ENCODE measurements at places on chromosomes 11 and 22.

DNA sequence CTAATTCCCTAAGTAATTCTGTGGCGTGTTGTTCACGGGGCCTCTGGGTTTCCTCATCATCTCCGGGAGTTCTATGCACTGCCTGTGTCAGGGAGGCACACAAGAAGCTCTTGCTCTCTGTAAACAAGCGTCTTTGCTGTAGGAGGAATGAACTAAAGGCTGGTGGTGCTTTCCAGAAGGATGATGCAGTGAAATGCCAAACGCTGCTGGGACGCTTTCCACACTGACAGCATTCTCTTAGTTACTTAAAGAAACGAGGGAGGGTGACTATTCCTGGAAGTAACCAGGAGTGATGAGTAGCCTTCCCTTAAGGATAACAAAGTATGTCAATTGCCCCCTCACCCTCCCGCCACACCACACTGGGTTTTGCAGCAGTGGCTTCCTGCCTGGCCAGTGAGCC lies 38.5 kb upstream of the NUP50 start:
- no peak overlapping the region for H3K27ac ChIP-seq
- no peaks in the 10 kb centered on the region for H3K4me1 ChIP-seq
- no peak overlapping the region for H3K4me3 ChIP-seq
- no peaks in the 10 kb centered on the region for H3K36me3 ChIP-seq
- no peak for DNase-seq
- peaks cover 3% of the 10 kb centered on the region for H3K27me3 ChIP-seq

- no peak overlapping the region for H3K4me3 ChIP-seq
- no peak for DNase-seq
- no peak overlapping the region for H3K27ac ChIP-seq
- peaks cover 5% of the 10 kb centered on the region for H3K27me3 ChIP-seq
- no peaks in the 10 kb centered on the region for H3K36me3 ChIP-seq
These were observed 37.0 kb downstream of the GAB2 start for GRCh38 chr11:78380615-78381051.

DNA sequence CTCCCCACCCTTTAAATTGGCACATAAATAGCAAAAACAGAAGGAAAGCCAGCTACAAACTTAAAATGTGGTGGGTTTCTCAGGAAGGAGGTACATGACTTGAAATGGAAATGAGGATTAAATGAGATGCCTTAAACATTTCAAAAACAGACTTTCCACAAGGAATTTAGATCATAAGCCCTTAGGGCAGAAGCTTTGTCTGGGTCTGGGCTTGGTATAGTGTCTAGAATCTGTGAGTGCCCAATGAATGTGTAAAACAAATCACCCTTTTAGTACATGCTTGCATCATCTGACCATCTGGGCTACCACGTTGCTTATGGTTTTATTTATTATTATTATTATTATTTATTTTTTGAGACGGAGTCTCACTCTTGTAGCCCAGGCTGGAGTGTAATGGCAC lies 37.1 kb upstream of the CREB3L1 start:
- H3K36me3 ChIP-seq, result no peaks in the 10 kb centered on the region
- H3K27me3 ChIP-seq, result peaks cover 2% of the 10 kb centered on the region
- H3K4me3 ChIP-seq, result no peak overlapping the region
- H3K27ac ChIP-seq, result no peak overlapping the region
- no peak for DNase-seq

DNA sequence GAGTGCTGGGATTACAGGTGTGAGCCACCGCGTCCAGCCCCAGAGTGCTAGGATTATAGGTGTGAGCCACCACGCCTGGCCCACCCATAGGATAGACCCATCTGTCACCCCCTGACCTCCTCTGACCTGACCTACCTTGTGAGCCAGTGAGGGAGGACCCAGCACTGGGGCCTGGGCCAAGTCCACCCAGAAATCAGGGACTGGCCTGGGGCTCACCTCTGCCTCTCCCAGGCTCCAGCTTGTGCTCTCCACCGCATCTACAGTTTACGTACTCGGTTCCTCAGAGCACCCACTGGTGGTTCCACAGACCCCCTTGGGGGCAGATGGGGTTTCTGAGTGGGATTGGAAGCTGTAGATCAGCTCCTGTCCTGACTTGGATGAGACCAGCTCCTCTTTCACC lies 6.4 kb downstream of the SLC29A2 start:
- H3K4me1 ChIP-seq, result peaks cover 39% of the 10 kb centered on the region
- H3K27me3 ChIP-seq, result no peaks in the 10 kb centered on the region
- H3K36me3 ChIP-seq, result no peaks in the 10 kb centered on the region
- H3K27ac ChIP-seq, result peak overlapping the region; percentile 41
- DNase-seq, result no peak
- H3K4me3 ChIP-seq, result no peak overlapping the region

GRCh38 chr11:12769834-12770345 lies 95.7 kb downstream of the TEAD1 start:
- peak overlapping the region; percentile 83 for H3K27ac ChIP-seq
- H3K27me3 ChIP-seq, result no peaks in the 10 kb centered on the region
- peaks cover 82% of the 10 kb centered on the region for H3K4me1 ChIP-seq
- DNase-seq, result no peak

GRCh38 chr11:129458278-129458677 lies 82.6 kb downstream of the BARX2 start:
- H3K36me3 ChIP-seq, result no peaks in the 10 kb centered on the region
- H3K27ac ChIP-seq, result no peak overlapping the region
- no peak for DNase-seq

DNA sequence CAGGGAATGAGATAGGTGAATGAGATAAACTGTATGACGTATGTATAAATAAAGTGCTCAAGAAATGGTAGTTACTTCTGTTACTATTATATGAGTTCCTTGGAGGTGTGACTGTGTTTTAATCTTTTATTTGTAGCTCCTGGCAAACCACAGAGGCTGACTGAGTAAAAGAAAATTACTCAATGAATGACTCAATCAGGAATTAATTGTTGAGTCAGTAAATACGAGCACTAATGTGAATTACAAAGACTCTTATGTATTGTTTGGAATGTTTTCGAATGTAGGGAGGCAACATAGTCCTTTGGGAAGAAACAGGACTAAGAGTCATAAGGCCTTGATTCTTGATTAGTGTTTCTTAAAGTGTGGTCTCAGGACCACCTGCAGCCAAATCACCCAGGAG lies 51.1 kb upstream of the BLID start:
- no peak overlapping the region for H3K4me3 ChIP-seq
- no peak for DNase-seq
- no peak overlapping the region for H3K27ac ChIP-seq
- no peaks in the 10 kb centered on the region for H3K27me3 ChIP-seq
- no peaks in the 10 kb centered on the region for H3K36me3 ChIP-seq

DNA sequence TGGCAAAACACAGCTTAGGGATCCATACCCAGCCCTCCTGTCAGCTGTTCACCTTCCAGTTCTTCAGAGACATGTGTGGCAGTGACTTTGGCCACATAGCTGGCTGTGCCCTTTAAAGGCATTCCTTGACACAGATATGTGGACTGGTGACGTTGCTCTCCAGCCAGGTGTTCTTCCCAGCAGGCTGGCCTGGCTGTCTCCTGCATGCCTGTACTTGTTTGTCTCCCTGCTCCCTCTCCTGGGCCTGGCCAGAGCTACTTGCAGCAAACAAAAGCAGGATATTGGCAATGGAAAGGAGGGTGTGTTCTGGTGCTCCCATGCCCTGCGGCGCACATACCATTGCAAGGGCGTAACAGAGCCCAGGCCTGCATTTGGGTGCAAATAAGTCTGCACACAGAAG lies 38.3 kb downstream of the PIK3IP1 start:
- peak; percentile 32 for DNase-seq
- peak overlapping the region; percentile 62 for H3K27ac ChIP-seq

DNA sequence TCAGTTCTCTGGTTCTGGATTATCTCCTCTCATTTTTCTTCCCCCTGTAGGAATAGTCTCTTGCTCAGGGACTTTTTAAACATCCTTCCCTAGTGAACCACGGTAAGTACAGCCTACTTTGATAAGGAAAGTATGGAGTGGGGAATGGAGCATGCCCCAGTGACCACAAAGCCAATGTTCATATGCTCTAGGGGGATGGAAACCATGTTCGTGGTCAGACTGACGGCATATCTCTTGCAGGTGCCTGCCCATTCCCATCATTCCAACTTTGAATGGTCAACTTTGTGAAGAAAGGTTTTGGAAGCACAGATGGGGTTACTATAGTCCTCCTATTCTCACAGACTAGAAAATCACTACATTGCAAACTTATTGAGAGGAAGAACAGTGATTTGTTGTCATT lies 332.5 kb upstream of the NCAM1 start:
- H3K4me1 ChIP-seq, result no peaks in the 10 kb centered on the region
- H3K27ac ChIP-seq, result no peak overlapping the region
- no peaks in the 10 kb centered on the region for H3K36me3 ChIP-seq
- DNase-seq, result no peak
- H3K27me3 ChIP-seq, result no peaks in the 10 kb centered on the region

DNA sequence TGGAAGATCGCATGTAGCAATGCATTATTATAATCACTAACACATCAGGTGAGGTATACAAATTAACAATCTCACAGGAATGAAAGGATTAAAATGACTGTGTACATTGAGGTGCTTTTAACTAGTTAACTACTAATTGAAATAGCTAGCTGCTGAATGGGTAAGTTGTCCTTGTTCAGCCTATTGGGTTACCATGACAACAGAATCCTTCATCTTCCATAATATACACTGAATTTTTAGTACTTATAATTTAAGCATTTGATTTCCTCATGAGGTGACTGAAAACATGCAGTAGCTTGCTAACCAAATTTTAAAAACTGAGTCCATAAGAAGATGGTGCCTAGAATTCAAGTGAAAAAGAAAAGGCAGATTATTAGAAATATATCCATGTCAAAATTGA lies 347.9 kb downstream of the FAT3 start:
- no peak for DNase-seq
- no peak overlapping the region for H3K27ac ChIP-seq
- H3K4me3 ChIP-seq, result no peak overlapping the region

- no peaks in the 10 kb centered on the region for H3K27me3 ChIP-seq
- no peaks in the 10 kb centered on the region for H3K36me3 ChIP-seq
- DNase-seq, result no peak
- H3K27ac ChIP-seq, result no peak overlapping the region
These were observed 4.9 kb upstream of the TCN2 start for GRCh38 chr22:30602049-30602448.

GRCh38 chr11:86245369-86246292 lies 1.1 kb downstream of the EED start:
- no peaks in the 10 kb centered on the region for H3K36me3 ChIP-seq
- peak overlapping the region; percentile 86 for H3K4me3 ChIP-seq
- H3K27me3 ChIP-seq, result no peaks in the 10 kb centered on the region
- H3K4me1 ChIP-seq, result peaks cover 29% of the 10 kb centered on the region

DNA sequence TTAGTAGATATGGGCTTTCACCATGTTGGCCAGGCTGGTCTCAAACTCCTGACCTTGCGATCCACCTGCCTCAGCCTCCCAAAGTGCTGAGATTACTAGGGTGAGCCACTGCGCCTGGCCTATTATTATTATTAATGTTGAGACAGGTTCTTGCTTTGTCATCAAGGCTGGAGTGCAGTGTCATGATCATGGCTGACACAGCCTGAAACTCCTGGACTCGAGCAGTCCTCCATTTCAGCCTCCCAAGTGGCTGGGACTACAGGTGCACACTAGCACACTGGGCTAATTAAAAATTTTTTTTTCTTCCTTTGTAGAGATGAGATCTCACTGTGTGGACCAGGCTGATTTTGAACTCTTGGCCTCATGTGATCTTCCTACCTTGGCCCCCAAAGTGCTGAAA lies 102.0 kb downstream of the STIM1 start:
- no peaks in the 10 kb centered on the region for H3K27me3 ChIP-seq
- peaks cover 58% of the 10 kb centered on the region for H3K4me1 ChIP-seq
- DNase-seq, result no peak

DNA sequence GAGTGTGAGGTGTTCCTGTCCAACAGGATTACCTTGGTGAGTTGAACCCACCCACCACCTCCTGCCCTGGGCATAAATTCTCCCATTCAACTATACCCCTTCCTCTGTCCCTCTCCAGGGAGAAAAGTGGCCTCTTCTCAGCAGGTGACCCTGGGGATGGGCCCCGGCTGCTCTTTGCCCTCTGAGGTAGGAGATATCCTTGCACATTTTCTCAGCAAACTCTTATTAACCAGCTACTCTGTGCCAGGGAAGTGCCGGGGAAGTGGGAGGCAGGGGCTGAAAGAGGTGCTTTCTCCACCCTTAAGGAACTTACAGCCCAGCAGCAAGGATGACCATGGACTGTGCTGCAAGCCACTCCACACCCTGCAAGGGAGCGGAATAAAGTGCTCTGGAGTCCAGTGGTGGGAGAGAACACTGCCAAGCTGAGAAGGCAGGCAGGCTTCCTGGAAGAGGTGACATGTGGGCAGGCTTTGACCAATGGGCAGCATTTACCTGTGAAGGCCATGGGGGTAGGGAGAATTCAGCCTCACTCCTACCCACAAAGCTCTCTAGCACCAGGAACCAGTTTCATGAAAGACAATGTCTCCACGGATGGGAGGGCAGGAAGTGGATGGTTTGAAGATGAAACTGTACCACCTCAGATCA lies 21.9 kb upstream of the OAF start:
- no peaks in the 10 kb centered on the region for H3K36me3 ChIP-seq
- no peaks in the 10 kb centered on the region for H3K4me1 ChIP-seq
- no peak overlapping the region for H3K4me3 ChIP-seq
- H3K27ac ChIP-seq, result no peak overlapping the region
- DNase-seq, result no peak

DNA sequence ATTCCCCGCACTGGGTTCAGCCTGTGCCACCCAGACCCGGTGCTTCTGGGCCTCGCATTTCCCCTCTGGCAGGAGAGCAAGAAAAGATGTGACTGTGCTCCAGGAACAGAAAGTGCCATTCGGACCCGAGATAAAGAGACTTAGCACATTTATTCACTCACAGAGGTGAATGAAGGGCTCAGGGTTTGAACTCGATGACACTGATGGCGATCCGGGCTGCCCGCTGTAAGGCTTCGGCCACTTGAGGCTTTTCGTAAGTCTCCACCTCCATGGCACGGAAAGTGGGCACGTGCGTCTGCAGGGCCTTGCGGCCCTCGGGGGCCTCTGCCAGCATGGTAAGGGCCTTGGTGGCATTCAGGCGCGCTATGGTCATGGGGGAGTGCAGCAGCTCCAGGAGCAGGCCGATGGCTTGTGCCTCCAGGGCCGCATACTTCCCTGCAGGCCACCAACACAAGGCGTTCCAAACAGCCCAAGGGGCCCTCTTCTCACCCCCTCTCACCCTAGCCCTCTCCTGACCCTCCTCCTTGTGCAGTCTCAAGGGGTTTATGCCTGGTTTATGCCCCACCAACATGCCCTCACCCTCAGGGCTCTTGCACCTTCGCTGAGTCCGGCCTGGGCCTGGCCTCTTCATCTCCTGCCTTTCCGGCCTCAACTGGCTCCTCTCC lies 10.9 kb upstream of the GNAZ start:
- no peaks in the 10 kb centered on the region for H3K4me1 ChIP-seq
- DNase-seq, result no peak
- no peak overlapping the region for H3K4me3 ChIP-seq
- no peak overlapping the region for H3K27ac ChIP-seq
- H3K36me3 ChIP-seq, result no peaks in the 10 kb centered on the region

DNA sequence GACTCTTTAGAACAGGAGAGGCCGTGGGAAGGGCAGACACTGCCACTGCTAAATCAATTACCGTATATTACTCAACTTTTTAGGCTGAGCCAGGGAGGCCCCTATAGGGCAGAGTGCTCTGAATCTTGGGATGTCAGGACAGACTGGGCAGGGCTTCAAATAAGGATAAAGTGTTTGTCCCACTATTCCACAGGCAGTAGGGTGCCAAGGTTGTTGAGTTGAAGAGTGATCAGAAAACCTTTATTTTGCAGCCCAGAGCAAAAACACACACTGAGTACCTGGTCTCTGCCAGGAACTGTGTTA lies 1.6 kb upstream of the B4GAT1 start:
- H3K4me1 ChIP-seq, result peaks cover 24% of the 10 kb centered on the region
- no peak for DNase-seq
- no peaks in the 10 kb centered on the region for H3K36me3 ChIP-seq
- no peak overlapping the region for H3K27ac ChIP-seq
- no peaks in the 10 kb centered on the region for H3K27me3 ChIP-seq
- H3K4me3 ChIP-seq, result no peak overlapping the region

All from psoas muscle (tissue), 8 donors.